ENCODE measurements at places on chromosomes 5 and 9.
A peak's percentile ranks its signal among the peaks of the same experiment; 100 is the strongest.

DNA sequence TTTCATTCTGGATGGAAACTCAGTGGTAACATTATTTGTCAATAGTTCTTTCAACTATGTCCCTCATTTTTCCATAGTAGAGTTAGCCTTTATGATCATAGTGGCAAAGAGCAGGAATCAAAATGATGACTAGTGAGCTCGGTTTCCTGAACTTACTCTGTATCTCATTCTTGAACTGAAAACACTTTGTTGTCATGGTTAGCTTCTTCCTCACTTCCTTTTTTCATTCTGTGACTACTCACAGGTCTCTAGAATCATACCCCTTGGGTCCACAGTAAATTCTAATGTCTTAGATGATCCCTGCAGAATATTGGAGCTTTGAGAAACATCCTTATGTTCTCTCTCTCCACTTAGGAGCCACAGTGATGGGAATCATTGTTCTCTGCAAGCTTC lies 29.4 kb upstream of the RECK start:
- DNase-seq: no peak

- no peak for DNase-seq
These were observed 15.0 kb downstream of the FANCC start for GRCh38 chr9:95302479-95302878.

DNA sequence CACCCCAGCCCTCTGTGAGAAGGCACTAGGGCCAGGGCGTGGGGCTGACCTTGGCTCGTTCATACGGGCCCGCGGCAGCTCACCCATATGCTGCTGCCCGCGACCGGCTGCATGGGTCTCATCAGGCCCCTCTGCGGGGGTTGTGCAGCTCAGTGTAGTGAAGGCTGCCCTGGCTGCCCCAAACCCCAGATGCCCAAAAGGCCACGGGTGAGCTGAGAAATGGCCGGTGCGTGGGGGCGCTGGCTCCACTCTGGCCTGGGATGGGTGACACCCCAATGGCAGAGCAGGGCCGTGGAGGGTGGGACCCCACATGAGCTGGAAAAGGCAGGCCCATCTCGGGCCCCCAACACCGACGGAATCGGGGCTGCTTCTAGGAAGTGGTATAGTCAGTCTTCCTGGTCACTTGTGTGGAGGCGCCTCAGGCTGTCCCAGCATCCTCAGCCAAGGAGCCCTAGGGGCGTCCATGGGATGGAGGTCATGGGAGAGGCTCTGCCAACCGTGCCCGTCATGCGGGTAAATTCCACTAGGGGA lies 19.4 kb upstream of the LRRC14B start:
- DNase-seq: no peak

DNA sequence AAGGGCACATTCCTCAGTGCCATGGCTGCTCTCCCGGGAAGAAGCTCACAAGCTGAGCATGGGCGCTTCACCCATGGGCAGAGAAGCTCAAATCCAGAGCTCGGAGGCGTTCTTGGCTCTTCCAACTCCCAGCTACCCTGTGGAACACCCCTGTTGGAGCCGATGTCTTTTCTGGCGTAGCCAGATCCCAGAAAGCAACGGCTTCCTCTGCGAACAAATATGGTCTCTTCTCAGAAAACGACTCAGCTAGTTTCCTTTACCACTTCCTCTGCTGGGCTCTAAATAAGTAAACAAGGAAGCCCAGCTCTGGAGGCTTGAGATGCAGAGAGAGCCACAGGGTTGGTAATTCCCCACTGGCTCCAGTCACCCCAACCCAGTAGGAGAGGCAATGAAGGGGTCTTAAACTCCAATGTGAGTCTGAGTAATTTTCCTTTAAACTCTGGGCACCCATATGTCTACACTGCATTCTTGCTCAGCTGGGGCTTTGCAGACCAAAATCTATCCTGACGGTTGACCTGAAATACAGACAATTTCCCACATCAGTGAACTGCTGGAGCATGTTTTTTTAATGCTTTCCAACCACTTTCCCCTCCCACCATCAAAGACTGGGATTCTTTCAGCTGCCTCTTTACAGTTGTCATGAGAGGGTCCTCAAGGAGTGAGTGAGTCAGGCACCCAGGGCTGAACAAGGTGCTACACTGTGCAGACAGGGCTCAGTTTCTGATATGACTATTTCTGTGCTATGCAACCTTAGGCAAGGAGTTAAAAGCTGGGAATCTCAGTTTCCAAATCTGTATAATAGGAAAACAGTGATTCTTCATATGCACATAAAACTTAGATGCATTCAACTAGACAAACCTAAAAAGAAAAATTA lies at the start of gene LCP2:
TSS of gene LCP2 (minus strand) at position 189 of the 874 bp plus-strand sequence. CDS start at position 23, 166 bp downstream.
- DNase-seq: peak; percentile 56

- DNase-seq: no peak
These were observed 18.3 kb upstream of the NDST1 start for GRCh38 chr5:150489360-150490295.

DNA sequence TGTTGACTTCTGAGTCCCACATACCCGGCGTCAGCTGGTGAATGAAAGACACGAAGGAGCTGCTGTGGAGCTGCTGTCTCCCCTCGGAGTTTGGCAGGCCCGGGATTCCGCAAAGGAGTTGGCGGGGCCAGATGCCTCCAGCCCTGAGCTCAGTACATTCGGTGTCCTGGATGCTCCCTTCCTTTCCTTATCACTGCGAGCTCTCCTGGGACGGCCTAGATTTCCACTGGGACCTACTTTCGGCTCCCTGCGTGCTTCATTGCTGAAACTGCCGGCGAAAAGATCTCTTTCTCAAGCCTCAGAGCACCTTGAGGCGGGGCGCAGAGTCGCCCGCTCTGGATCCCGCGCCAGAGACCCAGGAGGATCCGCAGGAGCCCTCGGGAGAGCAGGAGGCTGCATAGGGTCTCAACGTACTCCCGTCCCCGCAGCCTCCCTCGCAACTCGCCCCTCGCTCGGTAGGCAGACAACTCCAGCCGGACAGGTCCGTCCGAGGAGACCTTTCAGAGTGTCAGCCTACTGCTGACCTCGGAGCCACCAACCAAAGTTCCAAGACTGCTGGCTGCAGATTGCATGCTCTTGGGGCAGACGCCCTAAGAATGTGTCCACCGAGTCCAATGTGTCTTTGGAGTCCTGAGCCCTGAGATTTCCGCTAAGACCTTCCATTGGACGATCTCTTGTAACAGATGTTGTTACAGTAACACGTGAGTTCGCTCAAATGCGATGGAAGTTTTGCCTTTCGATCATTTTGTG lies 6.1 kb downstream of the ANXA2R start:
- DNase-seq: no peak

DNA sequence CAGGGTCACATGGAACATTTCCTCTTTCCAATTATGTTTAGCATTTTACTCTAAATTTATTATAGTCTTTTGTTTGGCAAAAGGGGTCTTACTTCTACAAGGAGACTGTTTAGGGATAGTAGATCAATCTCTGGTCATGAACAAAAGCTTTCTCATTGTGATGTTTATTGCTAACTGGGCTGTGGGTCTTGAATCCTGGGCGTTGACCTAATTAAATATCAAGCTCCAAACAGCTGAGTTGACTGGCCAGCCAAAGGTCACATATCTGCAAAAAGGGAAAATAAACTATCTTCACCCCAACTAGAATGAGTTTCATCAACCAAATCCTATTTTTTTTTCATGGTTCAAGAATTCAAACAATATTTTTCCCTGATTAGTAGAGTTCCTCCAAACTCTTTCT lies 245.4 kb upstream of the TUT7 start:
- DNase-seq: no peak

Measured in stimulated activated CD4-positive, alpha-beta T cell treated with anti-CD3 and anti-CD28 coated beads, TNF-alpha, amount 100 ng/mL, for 24 hours (primary cell).